ENCODE measurements at places on chromosomes 3 and 15. TPM values are rescaled to one million over a fixed set of nuclear protein-coding genes. Genes with fewer than 3 reads are reported as not detected.

Gene NAA80
- 14.5 TPM for total RNA-seq

Gene BFSP2
- not detected for total RNA-seq

Gene GHSR
- not detected for total RNA-seq

Gene PROK2
- not detected for total RNA-seq

Gene ST3GAL6
- total RNA-seq = 11.1 TPM

Gene TAGLN3
- 1.8 TPM for total RNA-seq

DNA sequence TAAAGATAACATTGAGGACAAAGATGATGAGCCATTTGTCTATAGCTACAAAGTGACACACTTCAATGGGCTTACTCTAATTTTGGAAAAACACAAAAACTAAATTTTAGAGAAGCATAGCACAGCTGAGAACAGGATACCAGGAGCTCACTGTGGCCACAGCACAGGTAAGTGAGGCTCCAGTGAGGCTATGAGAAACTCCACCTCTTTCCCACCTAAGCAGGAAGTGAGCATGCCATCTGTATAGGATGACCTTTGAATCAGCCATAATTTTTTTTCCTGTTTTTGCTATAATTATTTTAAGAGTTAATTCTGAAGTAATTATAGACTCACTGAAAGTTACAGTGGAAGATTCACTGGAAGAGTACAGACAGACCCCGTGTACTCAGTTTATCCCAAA is 82.1 kb upstream of the DCLK3 start:
- DNase-seq = no peak

GRCh38 chr3:79922633-79923032 is 154.8 kb upstream of the ROBO1 start:
- no peak for DNase-seq

- DNase-seq = no peak
Observed at GRCh38 chr15:92809880-92810361, 90.2 kb upstream of the CHD2 start.

GRCh38 chr3:157231071-157231470 is 71.1 kb upstream of the CCNL1 start:
- DNase-seq = no peak

DNA sequence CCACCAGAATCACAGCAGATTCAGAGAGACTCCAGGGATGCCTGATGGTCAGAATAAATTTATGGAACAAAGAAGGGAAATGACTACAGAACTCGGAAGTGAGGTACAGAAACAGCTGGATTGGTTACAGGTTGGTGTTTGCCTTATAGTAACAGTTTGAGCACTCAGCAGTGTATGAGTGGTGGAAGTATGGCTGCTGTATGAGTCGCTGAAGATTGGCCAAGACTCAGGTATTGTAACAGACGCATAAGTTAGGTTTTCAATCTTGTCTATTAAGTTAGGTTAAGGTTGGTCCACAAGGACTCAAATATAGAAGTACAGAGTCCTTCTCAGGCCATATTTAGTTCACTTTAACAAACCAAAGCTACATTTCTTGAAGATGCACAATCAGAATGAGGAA is 33.1 kb downstream of the ATP13A5 start:
- DNase-seq = no peak

- DNase-seq = no peak
Observed at GRCh38 chr3:43024181-43024885, 45.2 kb downstream of the GASK1A start.

DNA sequence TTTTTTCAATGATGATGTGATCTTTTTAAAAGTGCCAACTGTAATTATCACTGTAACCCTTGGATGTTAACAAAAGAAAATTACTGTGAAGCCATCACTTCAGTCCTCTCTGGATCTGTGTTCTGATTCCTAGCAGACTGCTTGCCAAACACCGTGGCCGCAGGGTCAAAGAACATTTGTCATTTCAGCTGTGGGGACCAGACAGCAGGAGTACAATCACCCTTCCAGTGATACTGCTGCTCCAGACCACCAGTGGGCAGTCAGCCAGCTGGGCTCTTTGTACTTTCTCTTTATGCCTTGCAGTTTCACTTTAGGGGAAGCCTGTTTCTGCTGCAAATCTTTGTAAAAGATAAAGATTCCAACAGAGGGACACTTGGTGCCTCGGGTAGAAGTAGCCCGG is 770.0 kb downstream of the GRM7 start:
- peak; percentile 29 for DNase-seq

GRCh38 chr3:66498687-66499621 is 1.9 kb downstream of the LRIG1 start:
- DNase-seq = no peak

- DNase-seq = no peak
Observed at GRCh38 chr3:96712792-96713191, 101.6 kb upstream of the EPHA6 start.

GRCh38 chr15:36791844-36792571 is 212.6 kb downstream of the CDIN1 start:
- no peak for DNase-seq

- DNase-seq = no peak
Observed at GRCh38 chr3:134367869-134368750, 6.1 kb downstream of the AMOTL2 start.

DNA sequence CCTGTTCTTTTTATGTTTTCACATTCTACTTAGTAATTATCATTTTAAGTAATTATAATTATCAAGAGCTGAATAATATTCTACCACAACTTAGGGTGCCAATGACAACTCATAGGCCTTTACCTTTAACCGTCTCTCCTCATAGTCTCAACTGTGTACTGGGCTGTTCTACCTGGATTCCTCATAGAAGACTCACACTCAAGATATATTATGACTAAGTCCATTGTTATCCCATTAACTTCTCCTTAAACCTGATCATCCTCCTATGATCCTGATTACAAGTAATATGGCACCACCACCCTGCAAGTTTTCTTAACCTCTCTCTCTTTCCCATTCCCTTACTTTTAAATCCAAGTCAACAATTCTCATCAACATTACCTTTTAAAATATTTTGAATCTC is 285.9 kb upstream of the VEPH1 start:
- no peak for DNase-seq

DNA sequence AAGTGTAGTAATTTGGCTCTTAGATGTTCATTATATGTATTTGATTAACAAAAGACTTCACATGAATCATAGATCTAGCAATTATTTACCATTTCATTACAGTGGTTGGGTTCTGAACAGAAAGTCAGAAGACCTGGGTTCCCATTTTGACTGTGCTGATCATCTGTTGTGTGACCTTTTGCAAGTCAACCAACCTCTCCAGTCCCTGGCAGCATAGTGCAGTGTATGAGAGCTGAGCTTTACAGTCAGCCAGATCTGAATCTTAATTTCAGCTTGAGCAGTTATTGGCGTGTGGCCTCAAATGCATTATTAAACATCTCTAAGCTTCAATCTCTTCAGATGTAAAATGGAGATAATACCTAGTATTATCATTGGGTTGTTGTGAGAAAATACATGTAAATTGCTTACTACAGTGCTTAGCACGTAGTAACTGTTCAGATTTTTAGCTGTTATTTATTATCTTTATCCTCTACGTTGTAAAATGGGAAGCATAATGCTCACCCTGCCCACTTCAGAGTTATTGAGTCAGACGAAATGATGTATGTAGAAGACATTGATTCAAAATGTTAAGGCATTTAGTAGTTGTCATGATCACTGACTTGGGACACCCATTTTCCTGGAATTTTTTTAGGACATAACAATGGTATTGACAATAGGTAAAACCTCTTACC is 104.0 kb downstream of the KLHL25 start:
- no peak for DNase-seq

DNA sequence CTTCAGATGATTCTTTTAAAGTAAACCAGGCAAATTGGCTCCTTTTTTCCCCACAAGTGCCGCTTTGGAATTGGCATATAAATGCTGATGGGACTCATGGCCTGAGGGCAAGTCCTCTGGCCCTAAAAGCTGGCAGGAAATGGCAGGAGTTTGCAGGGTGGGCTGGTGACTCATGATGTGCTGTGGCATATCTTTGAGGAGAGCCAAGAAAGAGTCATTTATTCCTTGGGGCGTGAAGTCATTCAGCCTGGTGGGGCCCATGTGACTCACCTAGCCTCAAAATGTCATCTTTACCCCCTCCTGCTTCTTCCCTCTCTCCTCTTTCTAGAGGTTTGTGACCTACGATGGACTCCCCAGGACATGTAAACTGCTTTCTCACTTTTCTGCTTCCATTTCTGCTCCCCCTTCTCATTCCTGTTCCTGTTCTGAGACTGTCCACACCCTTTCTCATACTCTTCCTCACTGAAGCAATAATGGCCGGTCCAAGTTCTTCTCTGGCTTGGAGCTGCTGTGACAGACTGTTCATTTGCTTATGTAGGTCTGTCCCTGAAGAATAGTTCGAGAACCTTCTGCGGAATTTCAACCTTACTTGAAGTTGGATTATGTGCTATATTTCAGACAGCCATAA is 326.1 kb downstream of the SATB1 start:
- DNase-seq = no peak

DNA sequence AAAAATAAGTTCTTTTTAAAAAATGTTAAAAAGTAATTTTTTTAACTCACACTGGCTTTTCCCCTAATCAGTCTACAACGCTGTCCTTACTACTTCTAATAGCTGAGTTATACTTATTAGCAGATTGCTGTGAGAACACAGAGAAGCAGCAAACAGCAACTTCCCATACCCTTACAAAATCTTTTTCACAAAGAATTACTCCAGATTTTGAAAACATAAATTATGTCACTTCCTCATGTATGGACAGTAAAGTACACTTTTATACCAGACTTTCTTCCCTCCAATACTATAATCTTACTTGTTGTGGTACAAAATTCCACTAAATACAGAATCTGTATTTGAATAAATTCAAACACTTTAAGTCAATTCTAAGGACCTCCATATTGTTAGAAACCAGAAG is 2.1 kb downstream of the PHC3 start:
- no peak for DNase-seq
